ENCODE measurements at places on chromosomes 4 and X. TPM values are rescaled to one million over a fixed set of nuclear protein-coding genes. Genes with fewer than 3 reads are reported as not detected.

DNA sequence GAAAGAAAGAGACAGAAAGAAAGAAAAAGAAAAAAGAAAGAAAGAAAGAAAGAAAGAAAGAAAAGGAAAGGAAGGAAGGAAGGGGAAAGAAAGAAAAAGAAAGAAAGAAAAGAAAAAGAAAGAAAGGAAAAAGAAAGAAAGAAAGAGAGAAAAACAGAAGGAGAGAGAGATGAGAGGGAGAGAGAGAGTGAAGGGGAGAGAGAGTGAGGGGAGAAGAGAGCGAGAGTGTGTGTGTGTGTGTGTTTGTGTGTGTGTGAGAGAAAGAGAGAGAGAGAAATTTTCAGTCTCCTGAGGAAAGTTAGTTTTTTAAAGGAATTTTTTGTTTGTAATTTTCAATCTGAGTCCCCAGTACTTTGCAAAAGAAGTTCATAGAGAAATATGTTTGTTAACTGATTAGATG, 504.1 kb upstream of the POU3F4 start:
- no peak for DNase-seq

DNA sequence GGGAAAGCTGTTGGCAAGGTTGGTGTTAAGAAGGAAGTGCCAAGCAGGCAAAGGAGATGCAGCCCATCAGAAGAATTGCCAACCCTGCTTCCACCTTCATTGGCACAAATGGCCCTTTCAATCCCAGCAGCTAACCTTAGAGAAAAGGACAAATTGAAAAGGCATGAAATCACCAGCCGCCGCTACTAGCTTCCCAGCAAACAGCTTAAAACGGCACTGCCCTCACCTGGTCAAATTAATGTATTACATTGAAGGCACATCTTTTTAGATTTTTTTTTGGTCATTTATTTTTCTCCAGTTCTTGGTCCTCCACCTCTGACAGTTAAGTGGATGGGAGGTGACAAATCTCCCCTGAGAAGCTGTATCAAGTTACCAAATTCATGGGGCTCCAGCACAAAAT, 51.0 kb upstream of the NHSL2 start:
- no peak for DNase-seq

- no peak for DNase-seq
Observed at GRCh38 chr4:89000844-89001360, 56.1 kb downstream of the FAM13A start.

DNA sequence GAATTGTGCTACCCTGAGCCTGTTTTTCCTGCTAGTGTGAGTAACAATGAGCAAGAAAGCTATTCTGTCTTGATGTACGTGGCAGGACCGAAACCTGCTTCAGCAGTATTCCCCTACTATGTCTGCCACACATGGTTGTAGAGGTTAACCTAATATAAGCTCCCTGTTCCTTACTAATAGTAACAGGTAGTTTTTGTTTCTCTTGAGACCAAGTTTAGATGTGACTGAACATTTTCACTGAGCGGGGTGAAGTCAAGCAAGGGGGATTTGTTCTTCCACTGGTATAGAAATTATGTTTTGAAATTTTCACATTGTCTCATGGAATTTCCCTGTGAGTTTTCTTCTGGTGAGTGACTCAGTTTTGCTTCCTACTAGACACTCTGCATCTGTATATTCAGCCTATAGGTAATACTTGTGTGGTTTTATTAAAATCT, 37.3 kb downstream of the RRAGB start:
- DNase-seq: no peak

The VAMP7 gene
- total RNA-seq: 24.4 TPM

The DCAF8L2 gene
- total RNA-seq: not detected

DNA sequence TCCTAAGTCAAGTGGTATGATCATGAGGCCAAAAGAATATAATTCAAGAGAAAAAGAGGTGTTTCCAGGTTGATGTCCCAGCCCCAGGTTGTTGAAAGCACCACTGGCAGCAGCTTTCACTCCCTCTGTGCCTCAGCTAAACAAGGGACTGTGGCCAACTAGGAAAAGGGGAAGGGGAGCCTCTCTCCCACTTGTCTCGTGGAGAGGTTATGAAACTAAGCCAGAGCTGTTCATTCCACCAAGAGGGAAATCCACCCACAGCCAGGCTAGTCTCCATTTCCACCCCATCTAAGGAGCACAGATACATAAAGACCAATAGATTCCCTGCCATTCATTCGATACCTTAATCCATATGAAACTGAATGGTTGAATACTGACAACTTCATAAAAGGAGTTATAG, 8.1 kb downstream of the ANXA5 start:
- no peak for DNase-seq

GRCh38 chr4:115042496-115042895, 70.9 kb downstream of the NDST4 start:
- no peak for DNase-seq

DNA sequence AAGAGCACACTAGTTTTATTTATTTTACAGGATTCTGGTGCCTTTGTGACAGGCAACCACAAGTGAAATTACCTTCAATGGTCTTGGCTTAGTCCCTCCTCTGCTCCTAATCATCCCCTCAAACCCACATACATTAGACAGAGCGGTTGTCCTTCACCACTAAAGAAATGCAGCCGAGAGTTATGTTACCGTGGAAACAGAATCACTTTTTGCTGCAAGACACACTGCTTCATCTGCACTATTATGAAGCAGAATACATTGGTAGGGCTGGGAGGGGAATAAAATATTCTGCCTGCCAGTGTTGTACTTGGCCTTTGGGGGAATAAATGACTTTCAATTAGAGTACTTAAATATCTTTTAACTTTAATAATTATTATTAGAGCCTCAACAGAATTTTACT, 75.2 kb downstream of the ARHGEF38 start:
- DNase-seq: no peak

The SPANXN3 gene
- not detected for total RNA-seq

The NOP14 gene
- 43.0 TPM for total RNA-seq

DNA sequence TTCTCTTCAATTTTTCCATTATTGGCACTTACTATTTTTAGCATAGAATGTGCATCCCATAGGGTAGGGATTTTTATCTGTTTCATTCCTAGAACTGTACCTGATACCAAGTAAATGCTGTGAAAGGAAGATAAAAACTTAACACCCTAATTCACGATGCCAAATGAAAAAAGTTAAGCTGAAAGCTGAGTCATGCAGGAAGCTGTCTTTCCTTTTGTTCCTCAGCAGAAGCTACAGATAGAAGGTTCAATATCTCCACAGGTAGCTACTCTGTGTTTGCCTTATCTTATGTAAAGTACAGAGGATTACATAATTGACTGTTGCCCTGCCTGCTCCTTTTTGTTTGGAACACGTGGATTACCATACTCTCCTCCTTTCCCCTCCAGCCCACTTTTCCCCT, 77.0 kb downstream of the LRP2BP start:
- no peak for DNase-seq

- no peak for DNase-seq
Observed at GRCh38 chr4:132540797-132541196, 608.3 kb upstream of the PCDH10 start.

DNA sequence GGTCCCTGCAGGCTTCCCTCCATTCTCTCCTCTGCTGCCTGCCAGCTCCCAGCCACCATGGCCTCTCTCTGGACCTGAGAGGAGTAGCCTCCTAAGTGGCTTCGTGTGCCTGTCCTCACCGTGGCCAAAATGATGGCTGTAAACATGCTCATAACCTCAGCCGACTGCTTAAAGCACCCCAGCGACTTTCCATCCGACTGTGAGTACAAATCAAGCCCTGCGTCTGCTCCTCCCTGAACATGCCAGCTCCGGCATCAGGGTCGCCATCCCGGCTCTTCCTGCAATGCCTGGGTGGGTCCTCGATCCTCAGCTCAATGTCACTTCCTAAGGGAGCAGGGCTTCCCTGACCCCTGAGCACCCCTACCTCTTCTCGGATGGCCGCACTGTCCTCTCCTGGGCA, 3.3 kb upstream of the SORCS2 start:
- peak; percentile 27 for DNase-seq

The SYNPO2 gene
- 381 TPM for total RNA-seq

DNA sequence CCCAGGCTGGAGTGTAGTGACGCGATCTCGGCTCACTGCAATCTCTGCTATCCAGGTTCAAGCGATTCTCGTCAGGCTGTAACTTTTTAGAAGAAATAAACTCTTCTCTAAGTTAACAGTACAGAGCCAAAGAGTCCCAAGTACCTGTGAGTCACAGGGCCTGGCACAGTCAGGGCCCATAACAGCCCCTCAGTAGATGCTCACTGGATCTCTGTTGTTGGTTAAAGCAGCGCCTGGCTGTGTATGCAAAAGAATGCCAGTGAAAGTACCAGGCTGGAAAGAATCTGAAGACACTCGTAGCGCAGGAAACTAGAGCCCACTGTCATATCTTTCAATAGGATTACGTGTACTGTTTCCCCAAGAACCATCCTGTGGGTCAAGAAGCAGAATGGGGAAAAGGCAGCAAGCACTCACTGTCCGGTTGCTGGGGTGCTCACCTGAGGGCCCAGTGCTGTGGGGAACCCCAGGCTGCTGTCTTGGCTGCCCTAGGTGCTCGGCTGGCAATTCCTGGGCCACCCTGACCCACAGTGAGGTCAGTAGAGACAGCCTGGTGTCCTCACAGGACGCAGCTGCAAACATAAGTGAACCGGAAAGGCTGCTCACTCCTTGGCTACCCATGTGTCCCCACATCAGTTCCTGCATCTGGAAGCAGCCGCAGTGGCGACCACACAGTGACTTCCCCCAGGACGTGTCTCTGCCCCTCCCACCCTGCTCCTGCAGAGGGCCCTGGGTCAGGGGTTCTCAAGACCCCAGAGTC, 3.1 kb upstream of the SLBP start:
- no peak for DNase-seq

- no peak for DNase-seq
Observed at GRCh38 chr4:88276952-88277710, 7.2 kb downstream of the PPM1K start.

GRCh38 chr4:163688856-163689255, 194.4 kb downstream of the TMA16 start:
- no peak for DNase-seq

- no peak for DNase-seq
Observed at GRCh38 chrX:112644713-112645112, 35.0 kb downstream of the LHFPL1 start.

DNA sequence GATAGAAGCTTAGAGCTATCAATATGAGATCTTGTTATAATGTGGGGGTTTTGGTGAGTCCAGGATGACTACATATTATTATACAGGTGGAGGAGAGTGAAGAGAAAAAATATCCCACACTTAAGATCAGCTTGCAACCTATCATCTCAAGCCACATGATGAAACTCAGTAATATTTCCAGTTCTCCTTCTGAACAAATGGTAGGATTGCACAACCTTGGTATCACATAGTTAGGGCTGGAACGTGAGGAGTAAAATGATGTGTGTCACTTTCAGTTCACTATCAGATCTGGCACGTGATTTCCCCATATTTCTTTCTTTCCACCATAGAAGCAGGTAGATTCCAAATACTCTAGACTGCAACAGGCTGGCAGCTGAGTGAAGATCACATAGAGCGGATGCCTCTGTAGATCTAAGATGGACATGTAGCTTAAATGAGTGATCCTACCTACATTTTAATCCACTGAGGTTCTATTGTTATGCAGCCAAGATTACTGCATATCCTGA, 150.6 kb upstream of the ANKRD50 start:
- DNase-seq: no peak

The TACR3 gene
- 0.52 TPM for total RNA-seq

The SPP1 gene
- total RNA-seq: 11.3 TPM

DNA sequence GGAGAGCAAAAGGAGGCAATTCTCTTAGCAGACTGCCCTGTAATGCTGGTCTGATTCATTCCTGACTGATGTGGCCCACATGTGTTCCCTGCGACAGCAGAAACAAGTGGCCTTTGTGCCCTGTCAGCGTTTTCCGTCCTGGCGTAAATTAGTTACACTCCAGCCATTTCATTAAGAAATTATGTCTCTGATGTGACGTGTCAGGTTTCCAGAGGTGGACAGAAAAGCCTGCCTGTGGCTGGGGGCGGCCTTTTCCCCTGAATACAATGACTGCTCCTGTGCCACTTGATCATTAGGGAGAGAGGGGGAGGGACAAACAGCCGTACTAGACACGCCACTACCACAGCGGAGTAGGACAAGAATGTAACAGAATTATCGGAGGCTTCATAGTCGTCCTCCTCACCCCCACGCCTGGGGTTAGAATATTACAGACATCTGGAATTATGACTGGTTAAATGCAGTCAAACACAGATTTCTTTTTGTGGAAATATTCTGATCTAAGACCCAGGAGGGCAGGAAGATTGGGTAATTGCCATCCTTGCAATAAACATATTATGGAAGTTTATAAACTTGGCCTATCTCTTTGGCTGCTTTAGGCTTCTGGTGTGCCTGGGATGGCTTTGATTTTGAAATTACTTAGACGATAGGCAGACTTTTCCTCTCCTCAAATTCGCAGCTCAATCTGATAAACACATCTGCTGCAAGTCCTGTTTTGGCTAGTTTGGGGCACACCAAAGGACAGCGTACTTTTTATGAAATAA, 146.2 kb upstream of the BCOR start:
- DNase-seq: no peak

The NOX1 gene
- 0.78 TPM for total RNA-seq

GRCh38 chr4:154078504-154079350, 289.8 kb upstream of the SFRP2 start:
- no peak for DNase-seq

- DNase-seq: no peak
Observed at GRCh38 chr4:168433571-168433970, 46.7 kb downstream of the DDX60L start.

DNA sequence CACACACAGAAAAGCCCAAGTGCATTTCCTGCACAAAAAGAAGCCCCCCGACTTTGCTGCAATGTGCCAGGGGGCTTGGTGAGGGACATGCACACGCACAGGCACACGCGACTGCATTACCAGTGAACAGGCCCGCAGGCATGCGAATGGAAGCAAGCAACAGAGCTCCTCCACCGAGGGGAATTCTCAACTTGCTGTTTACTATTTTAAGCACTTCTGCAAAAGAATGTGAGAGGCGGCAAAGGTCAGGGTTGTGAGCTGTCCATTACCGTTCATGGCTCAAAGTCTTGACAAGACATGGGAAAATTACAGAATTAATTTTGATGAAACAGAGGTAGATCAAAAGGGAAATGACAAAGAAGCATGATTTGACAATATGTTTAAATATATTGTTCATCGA, 342.5 kb upstream of the NOCT start:
- DNase-seq: no peak

- no peak for DNase-seq
Observed at GRCh38 chrX:8731559-8732395, at the start of gene ANOS1. TSS of gene ANOS1 (minus strand) at chrX:8732137. CDS start at chrX:8732036, 101 bp downstream.

The TLL1 gene
- 7.9 TPM for total RNA-seq

GRCh38 chr4:89303177-89303576, 4.4 kb downstream of the GPRIN3 start:
- no peak for DNase-seq

DNA sequence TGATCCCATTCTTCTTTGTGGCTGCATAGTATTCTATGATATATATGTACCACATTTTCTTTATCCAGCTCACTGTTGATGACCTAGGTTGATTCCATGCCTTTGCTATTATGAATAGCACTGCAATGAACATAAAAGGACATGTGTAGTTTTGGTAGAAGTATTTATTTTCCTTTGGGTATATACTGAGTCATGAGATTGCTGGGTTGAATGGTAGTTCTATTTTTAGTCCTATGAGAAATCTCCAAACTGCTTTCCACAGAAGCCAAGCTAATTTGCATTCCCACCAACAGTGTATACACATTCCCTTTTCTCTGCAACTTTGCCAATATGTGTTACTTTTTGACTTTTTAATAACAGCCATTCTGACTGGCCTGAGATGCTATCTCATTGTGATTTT, 278.3 kb downstream of the PCDH18 start:
- DNase-seq: no peak

Data from ureter (tissue), 1 donor.